ENCODE measurements at places on chromosomes 16 and 17.

GRCh38 chr17:42704837-42705494 lies 22.6 kb downstream of the CNTNAP1 start:
- no peak for DNase-seq

DNA sequence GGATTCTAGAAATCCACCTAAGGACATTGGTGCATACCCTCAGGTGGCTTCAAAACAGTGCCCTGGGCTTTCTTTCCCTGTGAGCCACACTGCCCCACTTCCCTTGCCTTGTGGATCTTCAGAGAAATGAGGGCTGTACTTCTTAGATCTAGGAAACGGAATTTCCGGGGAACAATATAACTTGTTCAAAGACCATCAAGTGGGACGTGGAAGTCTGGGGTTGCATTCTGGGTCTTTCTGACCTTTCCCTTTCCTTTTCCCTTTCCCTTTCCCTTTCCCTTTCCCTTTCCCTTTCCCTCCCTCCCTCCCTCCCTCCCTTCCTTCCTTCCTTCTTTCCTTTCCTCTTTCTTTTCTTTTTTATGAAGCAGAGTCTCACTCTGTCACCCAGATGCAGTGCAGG lies 97.1 kb upstream of the SALL1 start:
- no peak for DNase-seq

- DNase-seq = peak; percentile 84
Measured at GRCh38 chr16:67241008-67241900, 6.0 kb downstream of the FHOD1 start.

- no peak for DNase-seq
Measured at GRCh38 chr17:30210366-30210765, 25.1 kb downstream of the SLC6A4 start.

DNA sequence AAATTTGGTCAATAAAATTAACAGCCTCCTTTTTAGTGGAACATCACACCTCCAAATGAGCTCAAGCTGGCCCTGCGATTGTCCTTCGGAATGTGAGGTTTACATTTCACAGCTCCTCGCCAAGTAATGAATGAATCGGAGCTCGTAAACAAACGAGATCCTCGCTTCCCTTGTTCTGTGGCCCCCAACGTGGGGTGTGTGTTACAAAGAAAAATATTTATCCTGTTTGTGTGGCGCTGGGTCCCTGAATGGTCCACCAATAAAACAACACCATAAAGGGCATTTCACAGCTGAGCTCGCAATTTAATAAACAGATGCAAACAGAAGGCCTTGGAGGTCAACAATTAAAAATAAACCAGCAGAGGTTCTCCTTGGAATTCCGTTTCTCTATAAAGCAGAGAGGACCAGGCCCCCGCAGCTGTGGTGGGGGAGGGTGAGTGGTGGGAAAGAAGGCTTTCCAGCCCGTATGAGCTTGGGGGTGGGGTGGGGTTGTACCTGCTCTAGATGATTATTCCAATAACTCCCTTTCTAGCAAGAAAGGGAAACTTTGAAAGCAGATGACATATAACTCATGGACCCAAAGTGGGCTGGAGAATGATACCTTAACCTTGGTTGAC lies 393.9 kb upstream of the SALL1 start:
- DNase-seq = no peak

DNA sequence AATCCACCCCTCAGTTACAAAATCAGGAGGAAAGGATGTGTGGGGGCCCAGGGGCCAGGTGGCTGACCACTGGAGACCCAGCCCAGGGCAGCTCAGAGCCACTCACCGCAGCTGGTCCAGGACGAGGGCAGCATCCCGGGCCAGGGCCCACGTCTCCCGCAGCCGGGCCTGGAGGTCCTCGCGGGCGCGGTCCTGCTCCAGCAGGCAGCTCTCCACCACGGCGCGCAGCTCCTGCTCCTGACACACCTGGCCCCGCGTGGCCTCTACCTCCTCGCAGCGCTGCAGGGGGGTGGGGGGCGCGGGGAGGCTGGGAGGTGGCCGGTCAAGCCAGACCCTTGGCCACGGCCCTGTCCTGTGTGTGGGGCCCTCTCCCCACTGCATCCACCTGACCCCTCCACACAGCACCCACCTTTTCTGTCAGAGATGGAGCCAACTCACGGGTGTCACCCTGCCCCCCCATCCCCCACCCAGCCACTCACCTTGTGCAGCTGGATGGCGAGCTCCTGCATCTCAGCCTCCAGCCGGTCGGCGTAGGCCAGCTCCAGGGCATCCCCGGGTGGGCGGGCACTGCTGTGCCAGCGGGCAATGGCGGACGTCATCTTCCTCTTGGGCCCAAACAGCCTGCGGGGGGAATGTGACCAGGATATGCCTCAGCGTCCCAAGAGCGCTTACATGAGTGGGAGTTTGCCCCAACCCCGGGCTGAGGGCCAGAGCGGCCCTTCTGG lies 5.1 kb downstream of the NUDT16L1 start:
- no peak for DNase-seq

DNA sequence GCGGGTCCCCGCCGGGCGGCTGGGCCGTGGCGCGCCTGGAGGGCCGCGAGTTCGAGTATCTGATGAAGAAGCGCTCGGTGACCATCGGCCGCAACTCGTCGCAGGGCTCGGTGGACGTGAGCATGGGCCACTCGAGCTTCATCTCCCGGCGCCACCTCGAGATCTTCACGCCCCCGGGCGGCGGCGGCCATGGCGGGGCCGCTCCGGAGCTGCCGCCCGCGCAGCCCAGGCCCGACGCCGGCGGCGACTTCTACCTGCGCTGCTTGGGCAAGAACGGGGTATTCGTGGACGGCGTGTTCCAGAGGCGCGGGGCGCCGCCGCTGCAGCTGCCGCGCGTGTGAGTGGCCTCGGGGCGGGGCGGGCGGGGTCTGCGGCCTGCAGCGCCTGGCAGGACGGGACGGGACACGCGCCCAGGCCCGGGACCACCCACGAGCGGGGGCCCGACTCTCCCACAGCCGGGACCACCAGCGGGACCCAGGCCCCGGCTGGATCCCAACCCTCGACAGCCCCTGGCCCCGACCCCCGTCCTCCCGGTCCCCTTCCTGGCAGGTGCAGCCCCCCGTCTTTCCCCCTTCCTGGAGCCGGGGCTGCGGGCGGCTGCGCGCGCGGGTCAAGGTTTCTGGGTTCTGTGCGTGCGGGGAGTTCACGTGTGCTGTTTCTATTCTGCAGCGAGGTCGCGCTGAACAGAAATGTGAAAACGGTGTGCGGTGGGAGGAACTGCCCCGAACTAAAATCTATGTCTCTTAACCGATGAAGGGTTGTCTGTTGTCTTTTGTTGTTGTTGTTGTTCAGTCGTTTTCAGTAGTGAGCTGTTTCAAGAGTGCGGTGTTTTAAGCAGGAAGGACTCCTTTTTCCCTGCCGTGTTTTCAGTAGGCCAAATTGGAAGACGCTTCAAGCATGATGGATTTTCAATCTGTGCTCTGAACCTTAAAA lies 705 bp downstream of the FOXK2 start:
- no peak for DNase-seq

- DNase-seq = no peak
Measured at GRCh38 chr17:4256952-4257351, 6.8 kb downstream of the ANKFY1 start.

GRCh38 chr16:70476272-70477020 lies 22.1 kb downstream of the FCSK start:
- DNase-seq = peak; percentile 92

DNA sequence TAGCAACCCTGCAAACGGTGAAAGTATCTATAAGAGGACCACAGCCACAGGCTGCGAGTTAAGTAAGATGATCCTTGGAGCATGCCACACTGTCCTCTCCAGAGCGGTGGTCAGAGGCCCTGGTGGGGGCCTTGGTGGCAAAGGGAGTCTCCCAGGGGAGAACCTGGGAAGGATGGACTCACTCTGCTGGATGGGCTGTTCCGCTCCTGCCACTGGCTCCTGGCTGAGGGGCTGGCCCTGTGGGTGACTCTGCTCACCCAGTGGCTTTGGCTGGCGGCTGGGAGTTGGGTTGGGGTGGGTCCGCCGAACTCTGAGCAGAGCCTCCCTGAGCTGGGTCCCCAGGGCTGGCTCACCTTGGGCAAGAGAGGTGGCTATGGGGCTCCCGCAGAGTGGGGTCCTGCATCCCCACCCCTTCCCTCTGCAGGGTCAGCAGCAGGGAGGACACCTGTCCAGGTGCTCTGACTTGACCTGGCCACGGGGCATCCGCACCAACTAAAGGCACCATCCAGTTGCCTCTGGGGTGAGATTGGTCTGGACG lies 7.3 kb downstream of the CDK5R1 start:
- no peak for DNase-seq

DNA sequence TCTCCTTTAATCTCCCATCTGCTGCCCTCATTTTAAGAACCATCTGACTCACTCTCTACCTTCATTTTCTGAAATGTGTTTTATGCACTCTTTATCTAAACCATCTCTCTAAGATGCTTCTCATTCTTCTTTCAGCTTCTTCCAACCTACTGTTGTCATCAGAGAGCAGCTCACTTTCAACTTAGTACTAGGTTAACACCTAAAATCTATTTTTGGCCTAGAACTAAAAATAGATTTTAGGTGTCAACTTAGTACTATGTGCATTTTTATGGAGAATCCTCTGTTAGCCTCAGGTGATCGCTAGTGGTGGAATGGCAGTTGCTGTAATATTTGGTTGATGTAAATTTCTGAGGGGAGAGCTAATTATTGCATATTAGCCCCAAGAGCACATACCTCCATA lies 277.1 kb downstream of the KCNJ2 start:
- DNase-seq = no peak

DNA sequence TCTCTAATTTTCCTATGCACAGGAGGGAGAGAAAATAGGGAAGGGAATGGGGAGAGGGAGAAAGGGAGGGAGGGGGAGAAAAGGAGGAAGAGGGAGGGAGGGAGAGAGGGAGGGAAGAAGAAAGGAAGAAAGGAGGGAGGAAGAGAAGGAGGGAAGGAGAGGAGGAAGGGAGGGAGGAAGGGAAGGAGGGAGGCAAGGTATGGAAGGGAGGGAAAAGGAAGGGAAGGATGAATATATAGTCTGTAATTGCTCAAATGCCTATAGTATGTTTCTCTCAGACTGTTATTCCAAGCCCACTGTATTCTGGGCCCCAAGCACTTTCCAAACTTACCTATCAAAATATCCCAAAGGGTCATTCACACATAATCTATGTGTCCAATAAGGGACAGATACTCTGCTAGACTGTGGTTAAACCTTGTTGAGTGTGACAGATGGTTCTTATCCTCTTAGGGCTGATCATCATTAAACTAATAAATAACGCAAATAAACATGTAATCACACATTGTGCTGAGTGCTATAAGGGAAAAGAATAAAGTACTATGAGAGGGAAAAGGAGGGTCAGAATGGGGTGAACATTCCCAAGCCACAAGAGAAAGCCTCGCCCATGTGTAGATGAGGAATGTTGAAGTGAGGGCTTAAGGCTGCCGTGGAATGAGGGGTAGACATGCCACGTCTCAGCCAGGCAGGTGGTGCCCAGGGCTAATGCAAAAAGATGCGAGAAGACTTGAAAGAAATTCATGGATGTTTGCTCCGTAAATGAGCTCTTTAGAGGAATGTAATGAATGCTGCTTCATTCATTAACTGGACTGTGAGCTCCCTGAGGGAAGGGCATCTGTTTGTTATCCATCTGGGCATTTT lies 30.6 kb downstream of the ASIC2 start:
- no peak for DNase-seq

- DNase-seq = no peak
Measured at GRCh38 chr17:11899537-11899942, 97.7 kb downstream of the ZNF18 start.

DNA sequence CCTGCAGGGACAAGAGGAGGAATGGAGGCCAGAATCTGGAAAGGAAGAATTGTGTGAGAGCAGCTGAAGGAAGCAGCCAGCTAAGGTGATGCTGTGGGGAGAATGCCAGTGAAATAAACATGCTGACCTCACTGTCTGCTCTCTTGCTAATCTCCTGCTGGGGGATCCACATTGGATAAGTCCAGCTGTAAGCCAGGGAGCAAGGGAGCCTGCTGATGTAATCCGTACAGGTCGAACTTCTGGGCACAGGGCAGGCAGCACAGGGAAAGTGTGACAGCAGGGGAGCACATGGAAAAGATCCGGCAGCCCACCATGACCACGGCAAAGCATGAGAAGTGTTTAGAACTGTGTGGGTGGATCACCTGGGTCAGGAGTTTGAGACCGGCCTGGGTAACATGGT lies 7.5 kb upstream of the XPO6 start:
- no peak for DNase-seq

DNA sequence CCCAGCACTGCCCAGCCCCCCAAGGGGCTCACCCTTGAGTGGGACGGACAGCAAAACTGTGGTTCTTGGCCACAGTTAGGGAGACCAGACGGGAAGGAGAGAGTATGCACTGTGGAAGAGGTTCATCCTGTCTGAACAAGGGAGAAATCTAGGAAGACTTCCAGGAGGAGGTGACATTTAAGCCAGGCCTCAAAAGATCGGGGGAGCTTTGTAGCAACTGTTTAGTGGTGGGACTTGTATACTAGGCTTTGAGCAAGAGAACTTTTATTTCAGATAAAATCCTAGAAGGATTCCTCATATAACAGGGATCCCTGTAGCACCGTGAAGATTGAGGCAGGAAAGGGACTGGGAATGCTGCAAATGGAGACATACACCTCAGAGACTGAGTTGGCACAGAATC lies 30.8 kb downstream of the SREBF1 start:
- DNase-seq = no peak

DNA sequence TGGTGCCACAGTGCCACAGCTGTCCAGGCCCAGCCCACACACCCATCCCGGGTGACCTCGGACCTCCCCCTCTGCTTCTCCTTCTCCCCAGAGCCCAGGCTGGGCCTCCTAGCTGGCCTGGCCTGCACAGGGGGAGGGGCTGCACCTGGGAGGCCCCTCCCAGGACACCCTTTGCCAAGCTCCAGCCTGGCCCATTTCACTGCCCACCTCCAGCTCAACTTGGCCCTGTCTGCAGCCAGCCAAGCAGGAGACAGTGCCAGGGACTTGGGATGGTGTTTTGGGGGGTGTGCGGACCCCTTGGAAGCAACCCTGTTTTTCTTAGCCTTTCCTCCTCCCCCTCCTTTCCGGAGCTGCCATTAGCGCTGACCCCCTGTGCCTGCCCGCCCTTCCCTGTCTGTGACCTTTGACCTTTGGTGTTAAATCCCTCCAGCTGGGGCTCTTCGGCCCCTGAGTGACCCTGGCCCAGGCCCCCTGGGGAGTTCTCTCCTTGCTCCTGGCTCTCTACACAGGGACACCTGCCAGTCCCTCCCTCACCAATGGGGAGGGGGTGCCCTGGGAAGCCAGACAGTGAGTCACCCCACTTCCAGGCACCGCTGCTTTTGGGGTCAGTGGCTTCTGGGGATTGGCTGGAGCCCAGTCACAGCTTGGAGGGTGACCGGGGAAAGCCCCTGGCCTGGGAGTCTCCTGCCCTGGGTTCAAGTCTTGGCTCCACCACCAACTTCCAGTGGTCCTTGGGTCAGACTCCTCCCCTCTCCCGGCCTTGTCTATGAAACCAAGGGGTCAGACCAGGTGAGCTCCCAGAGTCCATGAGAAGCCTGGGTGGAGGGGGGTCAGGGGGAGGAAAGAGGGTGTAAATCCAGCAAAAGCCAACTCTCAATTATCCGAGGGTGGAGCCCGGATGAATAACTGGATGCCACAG lies 1.9 kb downstream of the GLIS2 start:
- no peak for DNase-seq

DNA sequence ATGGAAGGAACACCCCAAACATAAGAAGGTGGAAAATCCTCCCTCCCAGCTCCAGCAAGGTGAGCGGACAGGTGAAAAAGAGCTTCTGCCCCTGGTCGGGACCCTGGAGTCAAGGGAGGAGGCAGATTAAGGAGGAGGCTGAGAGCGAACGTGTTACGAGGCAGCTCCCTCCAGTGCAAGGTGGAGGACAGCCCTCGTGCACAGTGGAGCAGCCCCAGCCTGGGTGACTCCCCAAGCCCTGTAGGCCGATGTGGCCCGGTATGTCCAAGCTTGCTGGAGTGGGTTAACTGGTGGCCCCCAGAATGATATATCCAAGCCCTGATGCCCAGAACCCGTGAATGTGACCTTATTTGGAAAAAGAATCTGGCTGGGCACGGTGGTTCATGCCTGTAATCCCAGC lies 15.5 kb upstream of the CRISPLD2 start:
- DNase-seq = no peak

Data from RWPE1 (cell line).